Stimulated activated CD8-positive, alpha-beta memory T cell treated with anti-CD3 and anti-CD28 coated beads, Interleukin-7, amount 100 ng/mL, for 1 hour (primary cell): ENCODE measurements at places on chromosomes 16 and 17.

- DNase-seq: no peak
Observed at GRCh38 chr16:84327926-84328505, 33.3 kb downstream of the WFDC1 start.

DNA sequence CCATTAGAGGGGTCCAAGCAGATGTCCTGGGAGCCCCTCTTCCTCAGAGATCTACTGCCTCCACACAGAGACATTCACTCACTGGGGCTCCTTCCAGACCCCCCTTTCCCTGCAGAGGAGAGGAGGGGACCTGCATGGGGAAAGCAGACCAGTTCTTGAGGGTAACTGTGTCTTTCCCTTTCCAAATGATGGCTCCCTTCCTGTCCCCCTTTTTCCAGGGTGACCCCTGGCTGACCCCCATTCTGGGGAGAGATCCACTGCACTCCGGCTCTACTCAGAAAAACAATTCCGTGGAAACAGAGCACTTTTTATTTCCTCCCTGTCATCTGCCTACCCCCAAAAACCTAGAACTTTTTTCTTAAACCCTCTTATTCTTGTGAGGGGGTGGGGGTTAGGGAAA lies 6.4 kb downstream of the CACNA1G start:
- DNase-seq: no peak

GRCh38 chr17:2792366-2793169 lies 3.7 kb upstream of the RAP1GAP2 start:
- no peak for DNase-seq

- DNase-seq: no peak
Observed at GRCh38 chr17:59572301-59572924, 7.0 kb downstream of the DHX40 start.

GRCh38 chr17:79942011-79942405 lies 93.7 kb downstream of the TBC1D16 start:
- DNase-seq: no peak

- DNase-seq: no peak
Observed at GRCh38 chr17:4559139-4559791, 1.1 kb downstream of the GGT6 start.

GRCh38 chr17:59105852-59106462 lies 723 bp downstream of the TRIM37 start:
- peak; percentile 41 for DNase-seq

DNA sequence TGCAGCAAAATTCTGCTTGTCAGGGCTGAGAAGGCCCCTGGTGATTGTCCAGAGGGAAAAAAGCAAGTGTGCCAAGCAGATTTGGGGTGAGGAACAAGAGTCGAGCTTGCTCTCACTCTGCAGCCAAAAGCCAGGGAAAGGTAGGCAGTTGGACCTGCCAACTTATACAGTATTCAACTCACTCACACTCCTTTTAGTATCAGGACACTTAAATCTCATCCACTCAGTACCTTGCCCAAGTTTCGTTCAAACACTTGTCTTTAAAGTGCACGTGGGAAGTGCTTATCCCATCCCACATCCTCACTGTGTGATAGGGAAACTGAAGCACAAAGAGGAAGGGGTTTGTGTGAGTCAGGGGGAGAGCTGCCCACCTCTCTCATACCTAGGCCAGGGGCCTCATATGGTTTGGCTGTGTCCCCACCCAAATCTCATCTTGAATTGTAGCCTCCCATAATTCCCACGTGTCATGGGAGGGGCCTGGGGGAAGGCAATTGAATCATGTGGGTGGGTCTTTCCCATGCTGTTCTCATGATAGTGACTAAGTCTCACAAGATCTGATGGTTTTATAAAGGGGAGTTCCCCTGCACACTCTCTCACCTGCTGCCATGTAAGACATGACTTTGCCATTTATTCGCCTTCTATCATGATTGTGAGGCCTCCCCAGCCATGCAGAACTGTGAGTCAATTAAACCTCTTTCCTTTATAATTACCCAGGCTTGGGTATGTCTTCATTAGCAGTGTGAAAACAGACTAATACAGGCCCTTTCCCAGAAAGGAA lies 25.6 kb upstream of the CES5A start:
- DNase-seq: no peak

GRCh38 chr16:49335828-49336227 lies 37.8 kb upstream of the C16orf78 start:
- DNase-seq: no peak

GRCh38 chr17:44362459-44362948 lies 1.1 kb downstream of the FAM171A2 start:
- DNase-seq: no peak

GRCh38 chr16:67975321-67976105 lies 4.8 kb downstream of the DPEP3 start:
- no peak for DNase-seq

- DNase-seq: no peak
Observed at GRCh38 chr17:58492238-58493121, 4.3 kb upstream of the HSF5 start.

- DNase-seq: no peak
Observed at GRCh38 chr16:14548933-14549788, 80.9 kb downstream of the PARN start.

GRCh38 chr17:42285346-42286050 lies 2.8 kb upstream of the STAT5A start:
- no peak for DNase-seq

- no peak for DNase-seq
Observed at GRCh38 chr17:51721730-51722129, 436.8 kb downstream of the CA10 start.

GRCh38 chr17:33750943-33751701 lies 458.0 kb upstream of the ASIC2 start:
- peak; percentile 45 for DNase-seq

DNA sequence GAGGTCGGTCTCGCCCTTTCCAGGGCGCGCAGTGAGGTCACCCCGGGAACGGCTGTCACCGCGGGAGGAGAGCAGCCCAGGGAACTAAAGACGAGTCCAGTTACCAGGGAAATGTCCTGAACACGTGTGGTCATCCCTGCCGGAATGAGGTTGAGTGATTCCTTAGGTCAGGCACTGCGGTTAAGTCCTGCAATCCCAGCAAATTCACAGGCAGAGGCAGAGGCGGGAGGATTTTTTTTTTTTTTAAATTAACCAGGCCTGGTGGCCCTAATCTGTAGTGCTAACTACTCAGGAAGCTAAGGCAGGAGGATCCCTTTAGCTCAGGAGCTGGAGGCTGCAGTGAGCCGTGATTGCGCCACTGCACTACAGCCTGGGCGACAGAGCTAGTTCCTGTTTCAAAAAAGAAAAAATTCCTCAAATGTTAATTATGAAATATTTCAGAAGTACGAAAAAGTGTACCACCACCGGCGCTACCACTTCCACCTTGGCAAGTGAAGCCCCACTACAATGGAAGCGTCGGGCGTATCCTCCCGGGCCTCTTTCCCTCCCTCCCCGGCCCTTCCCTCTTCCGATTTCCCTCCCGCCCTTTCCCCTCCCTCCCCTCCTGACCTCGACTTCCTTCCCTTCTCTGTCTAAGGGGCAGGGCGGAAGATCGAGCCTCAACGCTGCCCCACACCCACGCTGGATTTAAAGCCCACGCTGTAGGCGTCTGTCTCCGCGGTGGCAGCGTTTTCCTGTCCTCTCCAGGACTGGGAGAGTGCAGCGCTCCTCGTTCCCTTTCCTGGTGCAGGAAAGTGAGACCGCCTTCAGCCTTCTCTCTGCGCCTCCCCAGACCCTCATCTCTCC lies 27.3 kb downstream of the SLFN11 start:
- no peak for DNase-seq

DNA sequence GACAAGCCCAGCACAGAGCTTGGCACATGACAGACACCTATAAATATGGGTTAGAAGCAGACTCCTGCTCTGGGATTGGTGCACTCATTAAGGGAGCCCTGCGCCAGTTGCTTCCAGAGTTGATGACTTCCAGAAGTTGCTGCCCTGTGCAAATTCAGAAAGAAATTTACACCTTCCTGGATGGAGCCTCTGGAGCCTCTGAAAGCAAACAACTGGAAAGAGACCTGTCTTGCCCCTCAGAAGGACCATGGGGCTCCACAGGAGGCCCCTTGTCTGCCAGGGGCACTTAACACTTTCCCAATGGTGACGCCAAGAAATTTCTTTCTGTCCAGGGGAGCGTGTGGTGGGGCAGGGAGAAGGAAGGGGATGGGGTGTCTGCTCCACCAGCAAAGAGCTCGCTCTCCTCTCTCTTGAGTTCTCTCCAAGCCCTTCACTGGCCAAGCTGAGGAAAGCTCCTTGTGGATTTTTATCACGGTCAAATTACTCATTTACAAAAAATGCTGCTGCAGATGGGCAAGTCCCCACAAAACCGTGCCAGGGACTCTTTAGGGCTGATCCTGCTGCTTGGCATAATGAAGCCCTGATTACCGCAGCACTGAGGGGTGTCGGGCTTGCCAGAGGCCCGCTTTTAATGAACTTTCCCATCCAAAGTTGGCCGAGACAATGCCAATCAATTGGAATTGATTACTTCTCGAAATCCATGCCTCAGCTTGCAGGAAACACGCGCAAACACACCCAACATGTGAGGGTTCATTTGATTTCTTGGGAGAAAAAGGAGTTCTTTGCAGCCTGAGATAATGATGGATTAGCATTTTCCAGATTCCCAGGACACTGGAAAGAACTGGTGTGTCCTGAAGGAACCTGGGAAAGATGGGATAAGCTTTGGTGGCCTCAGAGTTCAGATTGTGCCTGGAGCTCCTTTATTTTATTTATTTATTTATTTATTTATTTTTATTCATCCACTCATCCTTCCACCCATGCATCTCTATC lies 583.6 kb upstream of the CDH5 start:
- DNase-seq: no peak
